ENCODE measurements at places on chromosomes 3 and 15.
A peak's percentile ranks its signal among the peaks of the same experiment; 100 is the strongest.

GRCh38 chr15:96351761-96352603, 21.5 kb downstream of the NR2F2 start:
- no peak for DNase-seq

- no peak for DNase-seq
These were observed 79.5 kb downstream of the DPH6 start for GRCh38 chr15:35466476-35466875.

GRCh38 chr15:64423970-64424369, 36.3 kb downstream of the TRIP4 start:
- DNase-seq: no peak

- DNase-seq: peak; percentile 82
These were observed 1.3 kb upstream of the PIGZ start for GRCh38 chr3:196969660-196970546.

DNA sequence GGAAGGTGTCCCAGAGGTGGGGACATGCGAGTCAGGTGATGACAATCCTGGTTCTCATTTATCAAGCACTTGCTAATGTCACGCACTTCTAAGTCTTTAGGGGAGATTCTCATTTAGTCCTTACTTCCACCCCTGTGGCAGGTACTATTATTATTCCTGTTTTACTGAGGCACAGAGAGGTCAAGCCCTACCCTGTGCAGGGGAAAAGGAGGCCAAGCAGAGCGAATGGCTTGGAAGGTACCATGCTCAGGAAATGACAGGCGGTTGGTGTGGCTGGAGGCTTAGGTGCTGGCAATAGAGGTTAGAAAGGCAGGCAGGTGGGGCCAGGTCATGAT, 268.9 kb downstream of the UACA start:
- DNase-seq: no peak

- no peak for DNase-seq
These were observed 516.9 kb upstream of the TBL1XR1 start for GRCh38 chr3:177713928-177714900.

DNA sequence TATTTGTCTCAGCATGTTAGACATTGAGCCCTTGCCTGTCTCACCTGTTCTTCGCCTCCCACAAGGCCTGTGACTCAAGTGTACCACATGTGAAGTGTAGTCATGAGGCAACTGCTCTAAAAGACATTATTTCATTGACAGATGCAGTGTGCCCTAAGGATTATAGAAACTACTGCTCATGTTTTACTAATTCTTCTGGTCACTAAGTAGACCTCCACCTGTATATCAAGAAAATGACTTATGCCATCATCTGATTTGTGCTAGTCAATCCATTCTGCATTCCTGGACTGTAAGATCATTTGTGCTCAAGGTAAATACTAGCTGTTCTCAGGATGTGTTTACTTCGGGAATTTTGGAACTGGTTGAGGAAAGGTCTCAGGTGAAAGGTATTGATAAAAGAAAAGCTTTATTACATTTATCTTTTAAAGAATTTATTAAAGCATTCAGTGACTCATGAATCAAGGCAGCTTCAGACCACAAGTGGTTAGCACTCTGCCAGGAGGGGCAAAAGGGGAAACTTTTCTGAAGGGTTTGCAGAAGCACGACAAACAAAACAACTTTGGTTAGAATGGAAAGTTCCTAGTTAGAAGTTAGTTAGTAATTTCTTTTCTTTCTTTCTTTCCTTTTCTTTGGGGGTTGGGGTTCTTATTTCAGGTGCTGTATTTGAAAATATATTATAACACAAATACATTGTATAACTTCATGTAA, 465.3 kb upstream of the CBLB start:
- peak; percentile 10 for DNase-seq

DNA sequence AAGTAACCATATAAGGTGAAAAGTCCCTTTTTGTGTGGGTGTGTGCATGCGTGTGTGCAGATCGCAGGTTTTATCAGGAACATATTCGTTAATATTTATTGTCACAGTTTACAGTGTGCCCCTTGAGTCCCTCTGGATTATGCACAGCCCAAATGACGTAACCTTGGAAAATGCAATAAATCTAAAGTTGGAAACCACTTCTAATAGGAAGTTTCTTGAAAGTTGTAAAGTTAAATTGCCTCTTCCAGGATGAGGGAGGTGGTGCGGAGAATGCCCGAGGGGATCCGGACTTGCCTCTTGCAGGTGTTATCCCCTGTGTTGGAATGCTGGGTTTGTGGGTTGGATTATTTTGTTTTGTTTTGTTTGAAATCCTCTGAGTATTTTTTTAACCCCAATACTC, 143.3 kb downstream of the CMSS1 start:
- DNase-seq: no peak

DNA sequence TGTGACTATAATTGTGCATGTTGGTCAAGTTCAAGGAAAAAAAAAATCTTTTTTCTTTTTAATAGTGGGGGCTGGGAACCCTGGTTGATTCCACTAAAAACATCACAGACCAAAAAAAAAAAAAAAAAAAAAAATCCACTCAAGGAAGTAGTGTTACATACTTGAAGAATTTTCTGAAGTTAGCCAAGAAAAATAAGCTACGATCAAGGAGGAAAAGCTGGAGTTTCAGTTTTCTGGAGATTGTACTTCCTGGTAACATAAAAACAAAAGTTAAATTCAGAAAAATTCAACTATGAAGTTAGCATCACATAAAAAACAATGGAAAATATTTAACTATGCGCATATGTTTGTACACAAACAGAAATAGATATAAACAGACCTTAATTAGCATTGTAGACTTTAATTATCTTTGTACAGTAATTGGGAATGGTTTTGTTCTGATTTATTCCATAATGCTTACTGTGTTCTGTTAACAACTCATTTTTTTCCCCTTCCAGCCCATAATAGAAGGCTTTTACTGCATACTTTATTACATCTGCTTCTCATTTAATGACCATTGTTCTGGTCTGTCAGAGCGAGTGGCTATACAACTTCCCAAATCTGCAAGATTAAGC, 194.3 kb downstream of the RORA start:
- no peak for DNase-seq

DNA sequence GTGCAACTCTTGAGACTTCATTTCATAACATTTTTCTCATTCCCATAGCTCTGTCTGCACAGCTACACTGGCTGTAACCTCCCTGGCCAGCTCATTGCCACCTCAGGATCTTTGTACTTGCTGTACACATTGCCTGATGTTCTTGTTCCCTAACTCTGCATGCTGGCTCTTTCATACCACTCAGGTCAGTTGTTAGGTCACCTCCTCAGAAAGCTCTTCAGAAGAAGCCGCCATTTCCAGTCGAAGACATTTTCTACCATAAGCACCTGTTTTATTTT, 176.2 kb downstream of the AKAP13 start:
- DNase-seq: no peak

DNA sequence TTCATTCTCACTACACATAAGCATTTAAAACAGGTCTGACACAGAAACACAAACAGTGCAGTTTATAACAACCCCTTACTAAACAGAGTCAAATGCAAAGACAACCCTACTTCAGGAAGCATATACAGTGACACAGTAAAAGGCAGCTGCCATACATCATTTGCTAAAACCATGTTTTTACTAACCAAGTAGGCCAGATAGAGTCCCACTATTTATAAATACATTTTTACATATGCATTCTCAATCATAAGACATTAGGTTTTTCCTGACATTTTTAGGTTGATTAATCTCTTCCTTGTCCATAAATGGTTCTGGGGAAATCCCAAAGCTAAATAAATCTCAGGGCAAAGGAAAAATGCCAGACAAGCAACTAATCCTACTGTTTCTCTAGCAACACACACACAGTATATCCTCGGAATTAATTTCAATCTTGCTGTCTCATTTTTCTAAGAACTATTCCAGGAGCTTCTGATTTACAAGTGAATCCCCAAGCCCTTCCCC, 39.0 kb downstream of the CHAC1 start:
- DNase-seq: no peak

DNA sequence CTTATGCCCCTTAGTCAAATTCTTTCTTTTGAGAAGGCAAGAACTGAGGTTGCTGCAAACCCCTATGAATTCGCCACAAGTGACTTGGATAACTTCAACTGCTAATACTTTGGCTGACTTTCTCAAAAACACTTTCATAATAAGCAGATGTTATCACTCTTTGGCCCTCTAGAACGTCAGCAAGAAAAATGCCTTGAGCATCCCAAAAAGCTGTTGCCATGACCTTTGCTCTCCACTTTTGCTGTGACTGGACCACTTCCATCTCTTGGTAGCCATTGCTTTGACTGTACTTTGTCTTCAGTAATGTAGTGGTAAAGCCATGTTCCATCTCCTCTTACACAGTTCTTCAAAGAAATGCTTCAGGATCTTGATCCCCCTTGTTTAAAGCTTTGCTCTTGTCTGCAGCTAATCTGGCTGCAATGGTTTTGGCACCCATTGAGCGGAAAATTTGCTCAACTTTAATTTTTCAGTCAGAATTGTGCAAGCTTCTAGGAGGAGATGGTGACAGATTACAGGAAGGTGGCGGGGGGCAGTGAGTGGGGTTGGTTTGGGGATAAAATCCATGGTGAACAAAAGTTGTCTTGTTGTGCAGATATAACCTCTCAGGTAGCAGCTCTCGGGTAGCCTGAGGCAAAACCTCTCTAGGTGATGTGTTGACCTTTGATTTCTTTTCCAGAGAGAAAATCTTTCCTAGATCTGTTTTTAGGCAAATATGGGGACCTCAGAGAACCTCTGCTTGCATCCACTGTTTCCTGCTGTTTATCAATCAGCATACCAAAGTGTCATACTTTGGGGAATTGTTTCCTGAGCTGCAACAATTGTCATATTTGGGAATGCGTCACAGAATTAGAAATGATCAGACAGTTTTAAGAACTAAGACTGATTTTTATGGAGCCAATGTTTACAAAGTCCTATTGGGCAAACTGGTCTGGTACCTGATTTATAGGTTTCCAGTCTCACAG, 83.6 kb downstream of the CCR1 start:
- no peak for DNase-seq

DNA sequence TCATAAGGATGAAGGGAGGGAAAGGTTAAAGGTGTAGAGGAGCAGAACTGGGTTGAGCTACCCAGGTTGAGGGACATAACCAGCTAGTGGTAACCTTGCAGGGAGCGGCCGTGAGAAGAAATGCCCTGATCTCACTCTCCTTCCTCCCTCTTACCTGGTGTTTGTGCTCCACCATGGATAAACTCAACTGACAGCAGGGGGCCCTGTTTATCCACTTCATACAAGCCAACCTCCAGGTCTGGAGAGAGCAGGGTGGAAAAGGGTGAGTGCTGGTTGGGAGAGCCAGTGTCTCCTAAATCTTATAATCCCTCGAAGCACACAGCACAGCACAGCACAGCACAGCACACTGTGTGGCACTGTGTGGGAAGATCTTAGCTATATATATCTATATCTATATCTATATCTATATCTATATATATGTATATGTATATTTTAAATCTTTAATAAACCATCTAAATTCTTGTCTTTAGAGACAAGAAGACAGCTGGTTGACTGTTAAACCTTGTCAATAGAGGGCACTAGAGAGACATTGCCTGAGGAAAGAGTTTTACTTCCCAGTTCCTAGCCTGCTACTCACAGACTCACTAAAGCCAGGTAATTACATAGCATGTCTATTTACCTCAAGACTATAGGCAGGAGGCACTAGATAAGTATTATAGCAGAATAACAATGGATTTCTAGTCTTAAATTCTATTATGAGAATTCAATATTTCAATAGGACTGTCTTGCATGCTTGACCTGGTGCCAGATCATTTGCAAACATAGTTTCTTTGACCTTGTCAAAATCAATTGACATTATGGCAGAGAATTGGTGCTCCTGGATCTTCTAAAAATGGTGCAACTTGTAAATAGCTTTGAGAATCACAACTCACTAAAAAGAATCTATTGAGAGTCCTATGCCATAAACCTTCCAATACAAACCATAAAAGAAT, 21.7 kb upstream of the FMN1 start:
- peak; percentile 72 for DNase-seq

- DNase-seq: peak; percentile 61
These were observed 67.1 kb upstream of the CDV3 start for GRCh38 chr3:133506215-133506901.

- peak; percentile 43 for DNase-seq
These were observed 24.3 kb downstream of the PGPEP1L start for GRCh38 chr15:98983334-98983733.

- DNase-seq: no peak
These were observed 238.8 kb upstream of the TLE3 start for GRCh38 chr15:70336425-70337009.

DNA sequence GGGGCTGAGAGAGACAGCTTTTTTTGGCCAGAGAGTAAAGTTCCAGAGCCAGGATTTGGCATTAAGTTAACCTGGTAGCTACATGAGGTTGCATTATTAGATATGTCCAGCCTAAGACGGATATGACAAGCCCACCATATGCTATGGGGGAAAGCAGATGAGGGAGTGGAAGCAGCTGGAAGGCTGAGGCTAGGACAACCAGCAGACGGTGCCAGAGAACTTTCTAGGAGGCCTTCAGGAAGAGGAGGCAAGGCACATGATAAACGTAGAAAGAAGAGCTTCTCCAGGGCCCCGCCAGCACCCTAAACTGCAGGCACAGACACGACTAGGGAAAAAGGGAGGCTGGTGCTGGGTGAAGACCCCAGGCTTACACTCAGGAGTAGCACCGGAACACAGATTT, 87.0 kb downstream of the CTNNB1 start:
- DNase-seq: no peak

- no peak for DNase-seq
These were observed 1.7 kb downstream of the THSD4 start for GRCh38 chr15:71116942-71117341.

GRCh38 chr3:143476965-143477640, 357.5 kb downstream of the CHST2 start:
- DNase-seq: no peak

GRCh38 chr3:109188741-109189140, 52.2 kb downstream of the C3orf85 start:
- DNase-seq: no peak

DNA sequence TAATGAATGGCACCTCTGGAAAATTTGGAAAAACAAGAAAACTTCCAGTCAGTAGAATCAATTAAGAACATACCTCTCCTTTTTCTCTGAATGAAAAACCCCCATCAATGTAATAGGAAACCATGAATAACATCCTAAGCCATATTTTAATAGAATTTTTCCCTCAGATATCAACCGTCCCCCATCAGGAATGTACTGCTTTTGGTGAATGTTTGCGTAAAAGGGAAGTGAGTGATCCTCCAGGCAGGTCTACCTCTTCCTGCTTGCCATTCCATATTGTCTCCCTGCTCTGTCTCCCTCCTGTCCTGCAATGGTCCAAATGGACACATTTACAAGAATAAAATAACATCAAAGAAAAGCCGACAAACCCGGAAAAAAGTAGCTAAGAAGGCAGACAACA, 30.8 kb downstream of the LAMP3 start:
- no peak for DNase-seq

- DNase-seq: peak; percentile 78
These were observed 1.6 kb upstream of the INTS14 start for GRCh38 chr15:65612616-65612946.

GRCh38 chr3:28651159-28651558, 302.5 kb upstream of the AZI2 start:
- DNase-seq: no peak

Data from suppressor macrophage (primary cell).